ENCODE measurements at places on chromosomes 13 and 19.

- DNase-seq: no peak
Observed at GRCh38 chr13:25084096-25084495, 11.8 kb upstream of the PABPC3 start.

GRCh38 chr13:34847766-34848165 lies 94.3 kb upstream of the NBEA start:
- DNase-seq: no peak

- no peak for DNase-seq
Observed at GRCh38 chr19:10896851-10897526, 25.6 kb downstream of the CARM1 start.

DNA sequence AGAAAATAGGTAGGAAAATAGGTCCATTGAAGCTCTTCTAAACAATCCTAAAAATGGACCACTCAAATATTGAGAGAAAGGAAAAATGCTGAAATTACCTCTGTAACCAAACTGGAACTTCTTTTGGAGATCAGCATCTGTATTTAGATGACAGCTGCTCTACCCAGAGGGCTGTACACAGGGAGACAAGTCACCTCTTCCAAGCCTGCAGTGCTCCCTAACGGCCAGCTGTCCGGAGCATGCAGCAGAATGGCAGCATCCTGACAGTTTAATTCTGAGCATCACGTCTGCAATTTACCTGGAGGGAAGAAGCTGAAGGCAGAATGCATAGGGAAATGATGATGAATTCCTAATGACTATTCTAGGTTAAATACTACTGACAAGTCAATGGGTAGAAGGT lies 62.8 kb upstream of the DIAPH3 start:
- DNase-seq: no peak

GRCh38 chr13:98972627-98973026 lies 5.2 kb downstream of the DOCK9 start:
- DNase-seq: no peak

GRCh38 chr13:45700971-45701900 lies 884 bp upstream of the CBY2 start:
- no peak for DNase-seq

GRCh38 chr19:30696514-30696913 lies 324.3 kb downstream of the ZNF536 start:
- DNase-seq: no peak

DNA sequence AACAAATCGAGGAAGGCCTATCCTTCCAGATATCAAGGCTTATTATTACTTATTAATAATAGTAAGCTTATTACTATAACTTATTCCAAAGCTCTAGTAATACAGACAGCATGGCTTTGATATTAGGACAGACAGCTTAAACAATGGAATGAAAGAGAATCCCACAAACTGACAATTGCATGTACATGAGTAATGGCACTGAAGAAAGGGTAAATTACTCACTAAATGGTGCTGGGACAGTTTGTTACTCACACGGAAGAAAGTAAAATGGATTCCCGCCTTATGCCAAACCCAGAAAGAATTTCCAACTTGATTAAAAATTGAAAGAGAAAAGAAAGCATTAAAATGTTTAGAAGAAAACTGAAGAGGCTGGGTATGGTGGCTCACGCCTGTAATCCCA lies 60.3 kb downstream of the MIPEP start:
- DNase-seq: no peak

DNA sequence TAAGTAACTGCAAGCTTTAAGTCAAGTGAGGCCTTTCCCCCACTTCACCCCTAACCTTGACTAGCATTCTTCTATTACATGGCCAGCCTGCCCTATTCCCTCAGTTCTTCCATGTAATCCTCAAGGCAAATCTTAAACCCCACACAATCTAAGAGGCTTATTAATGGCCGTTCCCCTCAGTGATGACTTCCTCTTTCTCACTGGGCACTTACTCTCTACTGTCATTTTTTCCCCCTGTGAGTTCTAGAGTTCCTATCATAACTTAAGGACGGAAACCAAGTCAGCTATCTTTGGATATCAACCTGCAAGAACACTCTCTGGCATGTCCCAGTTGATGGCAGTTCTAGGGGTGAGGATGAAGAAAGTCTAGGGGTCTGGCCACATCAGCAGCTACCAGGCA lies 131.2 kb downstream of the DCLK1 start:
- no peak for DNase-seq

GRCh38 chr19:46014941-46015686 lies 7.7 kb downstream of the PGLYRP1 start:
- peak; percentile 74 for DNase-seq

DNA sequence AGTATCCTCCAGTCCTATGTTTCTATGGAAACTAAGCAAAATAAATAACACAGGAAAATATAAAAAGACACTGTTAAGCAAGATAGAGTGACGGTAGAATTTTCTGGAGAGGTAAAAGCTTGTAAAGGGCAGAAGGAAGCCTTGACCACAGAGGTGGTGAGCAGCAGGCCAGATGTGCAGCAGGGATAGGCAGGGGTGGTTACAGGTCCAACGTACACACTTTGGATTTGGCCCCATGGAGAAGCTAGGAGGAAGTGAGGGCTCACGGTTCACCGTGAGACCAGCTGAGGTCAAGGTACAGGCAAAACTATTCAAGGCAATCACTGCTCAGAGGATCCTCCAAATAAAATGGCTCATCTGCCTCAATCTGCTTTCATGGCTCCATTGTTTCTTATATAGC lies 242.8 kb downstream of the B3GLCT start:
- DNase-seq: no peak

DNA sequence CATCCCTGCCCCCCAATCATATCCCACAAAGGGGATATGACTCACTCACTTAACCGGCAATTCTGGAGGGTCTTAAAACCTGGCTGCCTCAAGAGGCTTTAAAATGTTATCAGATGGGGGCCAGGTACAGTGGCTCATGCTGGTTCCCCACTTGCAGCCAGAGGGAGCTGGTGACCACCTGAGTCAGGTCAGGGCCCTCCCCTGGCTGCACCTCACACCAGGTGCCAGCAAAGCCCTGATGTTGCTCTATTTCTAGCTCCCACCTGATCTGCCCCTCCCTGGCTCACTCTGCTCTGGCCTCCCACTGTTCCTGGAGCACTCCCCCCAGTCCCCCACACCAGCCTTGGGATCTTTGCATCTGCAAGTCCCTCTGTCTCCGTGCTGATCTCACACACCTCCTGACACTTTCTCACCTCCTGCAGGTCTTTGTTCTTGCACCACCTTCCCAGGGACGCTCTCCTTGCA lies 14.2 kb downstream of the HPN start:
- no peak for DNase-seq

DNA sequence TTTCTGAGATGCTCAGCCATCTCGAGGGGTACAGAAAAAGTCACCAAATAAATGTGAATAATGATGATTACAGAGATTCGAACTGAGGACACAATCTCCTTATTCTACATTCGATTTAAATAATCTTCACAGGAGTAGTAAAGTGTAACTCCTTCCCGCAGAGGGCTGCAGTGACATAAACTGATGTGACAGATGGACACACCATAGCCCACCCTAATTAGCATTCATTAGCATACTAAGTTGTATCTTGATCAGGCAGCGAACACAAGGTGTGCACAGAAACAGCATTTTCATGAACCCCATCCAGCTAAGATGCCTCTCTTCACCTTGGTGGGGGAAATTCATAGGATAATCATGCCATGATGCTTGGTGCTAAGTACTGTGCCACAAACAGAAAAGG lies 83.0 kb downstream of the TNFSF11 start:
- no peak for DNase-seq

DNA sequence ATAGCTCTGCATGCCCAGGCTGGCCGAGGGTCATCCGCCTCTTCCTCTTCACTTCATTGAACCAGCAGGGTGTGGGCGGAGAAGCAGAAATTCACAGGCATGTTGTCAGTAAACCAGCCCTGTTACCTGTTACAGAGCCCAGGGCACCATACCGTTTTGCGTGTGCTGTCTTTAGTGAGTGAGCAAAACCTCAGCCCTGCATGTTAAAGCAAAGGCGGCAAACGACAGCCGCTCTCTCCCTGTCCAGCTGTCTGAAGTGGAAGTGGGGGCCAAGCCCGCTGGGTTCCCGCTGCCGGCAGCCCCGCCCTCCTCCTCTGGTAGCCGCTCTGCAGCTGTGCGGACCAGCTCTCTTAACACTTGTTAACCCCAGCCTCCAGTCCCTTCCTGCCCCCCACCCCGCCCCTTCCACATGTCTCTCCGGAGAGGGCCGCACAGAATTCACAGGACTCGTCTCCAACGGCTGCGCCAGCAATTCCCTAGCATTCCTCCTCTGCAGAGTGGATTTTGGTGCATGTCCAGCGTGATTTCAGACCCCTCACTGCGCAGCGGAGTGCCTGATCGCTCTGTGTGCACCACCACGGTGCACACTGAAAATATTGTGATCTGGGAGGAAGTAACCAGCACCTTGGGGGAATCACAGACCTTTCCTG lies 12.7 kb downstream of the KLHL26 start:
- DNase-seq: no peak

DNA sequence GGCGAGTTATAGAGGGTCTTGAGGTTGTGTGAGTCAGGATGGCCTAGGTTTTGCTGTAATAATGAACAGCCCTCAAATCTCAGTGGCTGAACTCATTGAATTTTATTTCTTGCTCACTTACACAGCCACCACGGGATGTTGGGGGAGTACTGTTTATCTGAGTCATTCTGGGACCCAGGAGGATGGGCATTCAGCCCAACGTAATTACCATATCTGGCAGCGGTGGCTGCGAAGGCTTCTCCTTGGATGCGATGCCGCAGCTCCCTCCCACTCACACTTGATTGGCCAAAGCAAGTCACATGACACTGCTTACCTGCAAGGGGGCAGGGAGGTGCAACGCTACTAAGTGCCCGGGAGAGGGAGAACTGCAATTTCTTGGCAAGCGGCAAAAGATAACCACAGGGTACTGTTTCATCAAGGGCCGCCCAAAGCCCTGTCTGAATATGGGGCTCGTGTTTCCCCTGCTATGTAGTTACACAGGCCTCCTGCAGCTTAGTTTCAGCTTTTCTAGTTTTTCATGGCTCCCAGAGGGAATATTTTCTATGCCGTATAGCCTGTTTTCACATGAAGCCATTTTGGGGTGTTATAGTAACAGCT lies 19.9 kb downstream of the ZSWIM9 start:
- no peak for DNase-seq

- DNase-seq: no peak
Observed at GRCh38 chr13:23671377-23671776, 101.2 kb downstream of the TNFRSF19 start.

GRCh38 chr13:112693831-112694497 lies 4.1 kb downstream of the ATP11A start:
- DNase-seq: no peak

GRCh38 chr13:33637978-33638743 lies 179.8 kb upstream of the RFC3 start:
- DNase-seq: no peak

- no peak for DNase-seq
Observed at GRCh38 chr13:78909276-78909675, 250.3 kb upstream of the OBI1 start.

GRCh38 chr13:19957320-19958154 lies 990 bp upstream of the ZMYM2 start:
- peak; percentile 93 for DNase-seq

DNA sequence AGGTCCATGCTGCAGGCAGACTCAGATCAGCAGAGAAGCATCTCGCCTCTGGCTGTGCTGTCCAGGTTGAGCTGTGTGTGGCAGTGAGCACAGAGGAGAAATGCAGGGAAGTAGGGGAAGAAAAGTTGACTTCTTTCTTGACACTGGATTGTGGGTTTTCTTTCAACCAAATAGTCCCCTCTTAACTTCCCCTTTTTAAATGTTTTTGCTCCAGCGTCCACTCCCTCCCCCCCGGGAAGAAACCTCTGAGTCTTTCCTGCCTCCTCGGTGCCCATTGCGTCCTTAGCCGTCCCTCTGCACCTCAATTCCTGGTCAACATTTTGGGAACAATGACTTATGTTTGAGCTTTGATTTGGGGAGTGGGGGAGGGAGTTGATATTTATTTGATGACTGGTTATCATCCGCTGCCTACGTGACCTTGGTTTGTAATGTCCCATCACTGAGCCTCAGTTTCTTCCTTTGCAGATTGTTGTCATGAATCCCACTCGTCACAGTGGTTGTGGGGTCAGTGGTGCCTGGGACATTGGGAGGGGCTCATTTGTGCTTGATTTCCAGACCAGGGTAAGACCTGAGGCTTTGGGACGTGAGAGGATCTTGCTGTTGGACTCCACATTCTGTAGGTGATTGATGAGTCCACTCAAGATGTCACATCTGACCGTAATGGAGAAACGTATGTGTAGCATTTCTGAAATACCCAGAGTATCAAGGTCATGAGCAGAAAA lies at the start of gene LILRB2:
Gene LILRB2 (minus strand): TSS at position 104 of the 722 bp plus-strand sequence. CDS start 614 bp downstream, outside the sequence.
- no peak for DNase-seq

DNA sequence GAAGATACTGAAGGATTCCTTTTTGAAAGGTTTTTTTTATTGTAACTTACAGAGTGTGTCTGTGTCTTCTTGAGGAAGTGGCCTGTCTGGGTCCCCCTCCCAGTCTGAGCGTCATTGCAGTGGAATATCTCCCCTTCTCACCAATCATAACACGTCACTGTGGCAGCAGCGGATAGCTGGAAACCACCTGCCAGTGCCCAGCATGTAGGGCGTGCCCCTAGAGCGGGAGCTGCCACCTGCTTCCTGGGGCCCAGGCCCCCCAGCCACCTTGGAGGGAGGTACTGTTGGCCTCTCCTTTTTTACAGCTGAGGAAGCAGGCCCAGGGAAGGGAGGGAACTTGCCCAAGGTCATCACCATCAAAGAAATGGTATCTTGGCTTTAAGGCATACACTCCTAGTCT lies 4.6 kb upstream of the DNM2 start:
- no peak for DNase-seq

DNA sequence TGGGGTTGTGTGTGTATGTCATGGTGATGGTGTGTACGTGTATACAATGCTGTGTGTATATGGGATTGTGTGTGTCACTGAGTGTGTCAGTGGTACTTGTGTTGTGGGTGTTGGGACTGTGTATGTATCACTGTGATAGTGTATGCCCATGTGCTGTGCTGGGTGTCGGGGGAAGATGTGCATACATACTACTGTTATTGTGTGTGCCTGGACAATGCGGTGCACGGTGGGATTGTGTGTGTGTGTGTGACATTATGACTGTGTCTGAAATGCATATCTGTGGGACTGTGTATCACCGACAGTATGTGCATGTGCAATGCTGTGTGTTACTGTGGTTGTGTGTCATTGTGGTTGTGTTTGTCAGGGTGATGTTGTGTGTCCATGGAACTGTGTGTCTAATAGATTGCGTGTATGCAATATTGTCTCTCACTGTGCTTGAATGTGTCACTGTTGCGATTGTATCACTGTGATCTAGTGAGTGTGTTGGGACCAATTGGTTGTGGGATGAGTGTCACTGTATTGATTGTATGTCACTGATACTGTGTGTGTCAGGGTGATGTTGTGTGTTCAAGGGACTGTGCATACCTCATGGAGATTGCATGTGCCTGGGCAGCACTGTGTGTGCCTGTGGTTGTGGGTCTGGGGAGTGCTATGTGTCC lies 11.0 kb upstream of the BBC3 start:
- no peak for DNase-seq

- no peak for DNase-seq
Observed at GRCh38 chr13:110499621-110500281, 61.8 kb downstream of the RAB20 start.

GRCh38 chr19:46759817-46760333 lies 13.6 kb upstream of the STRN4 start:
- DNase-seq: no peak

Data from naive thymus-derived CD4-positive, alpha-beta T cell (primary cell).